Smooth muscle cell of the coronary artery (primary cell): ENCODE measurements at places on chromosomes 4 and X. TPM values are rescaled to one million over a fixed set of nuclear protein-coding genes. Genes with fewer than 3 reads are reported as not detected.

CENPVL3 gene
- total RNA-seq: not detected in 2 replicates

GLRB gene
- total RNA-seq: 4.5 and 9.2 TPM in 2 replicates

IGSF1 gene
- total RNA-seq: 0.08 TPM in 1 of 2 replicates, not detected in the other

RIPPLY1 gene
- total RNA-seq: not detected in 2 replicates

TMSB15A gene
- total RNA-seq: 1.1 TPM in 1 of 2 replicates, not detected in the other

TMEM271 gene
- not detected in 2 replicates for total RNA-seq

TCEAL7 gene
- total RNA-seq: 5.1 and 5.9 TPM in 2 replicates

MAMLD1 gene
- total RNA-seq: 0.45 and 0.47 TPM in 2 replicates

MAP3K15 gene
- total RNA-seq: under 0.01 TPM in 1 of 2 replicates, not detected in the other

HSFX3 gene
- not detected in 2 replicates for total RNA-seq

NUP54 gene
- total RNA-seq: 42.5 and 54.3 TPM in 2 replicates

PRSS12 gene
- 13.0 and 24.1 TPM in 2 replicates for total RNA-seq

DKK2 gene
- 0.38 and 1.9 TPM in 2 replicates for total RNA-seq

SEPSECS gene
- 5.2 and 7.1 TPM in 2 replicates for total RNA-seq

CXXC4 gene
- total RNA-seq: not detected in 2 replicates

NLGN4X gene
- total RNA-seq: 0.59 TPM in 1 of 2 replicates, not detected in the other

FAM133A gene
- 0.15 TPM in 1 of 2 replicates, not detected in the other for total RNA-seq

TAF1 gene
- total RNA-seq: 29.8 and 64.4 TPM in 2 replicates

RNF212 gene
- 0.60 and 0.82 TPM in 2 replicates for total RNA-seq

PABPC5 gene
- 0.82 and 1.2 TPM in 2 replicates for total RNA-seq

MGARP gene
- 4.9 and 90.6 TPM in 2 replicates for total RNA-seq

P2RY10 gene
- total RNA-seq: not detected in 2 replicates

CFI gene
- total RNA-seq: 3.5 and 5.4 TPM in 2 replicates

ACE2 gene
- total RNA-seq: 0.30 TPM in 1 of 2 replicates, not detected in the other

UGT2B28 gene
- not detected in 2 replicates for total RNA-seq
